Activated CD4-positive, alpha-beta memory T cell treated with anti-CD3 and anti-CD28 coated beads, Interleukin-2, amount 10 ng/mL, durations not matched to agents 7 days and 5 days (primary cell): ENCODE measurements at places on chromosomes 5 and 9.

- DNase-seq, result no peak
These were observed 113.2 kb downstream of the TLE4 start for GRCh38 chr9:79684711-79685575.

- peak; percentile 66 for DNase-seq
These were observed 16.0 kb downstream of the TRMO start for GRCh38 chr9:97906236-97906831.

DNA sequence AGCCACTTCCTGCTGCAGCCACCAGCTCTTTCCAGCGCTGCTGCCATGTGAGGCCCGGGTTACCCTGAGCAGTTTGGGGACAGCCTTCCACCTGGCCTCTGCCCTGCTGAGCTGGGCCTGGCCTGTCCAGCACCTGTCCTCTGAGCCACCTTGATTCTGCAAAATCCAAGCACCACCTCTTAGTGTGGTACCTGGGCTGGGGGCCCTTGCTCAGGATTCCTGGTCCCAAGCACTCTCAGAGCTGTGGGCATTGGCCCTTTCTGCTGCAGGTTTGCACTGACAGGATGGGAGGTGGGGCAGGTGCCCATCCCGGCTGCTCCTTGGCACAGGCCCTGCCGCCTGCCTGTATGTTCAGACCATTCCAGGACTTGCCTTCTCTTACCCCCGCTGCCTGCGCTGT lies 309.2 kb upstream of the IRX4 start:
- DNase-seq, result no peak

GRCh38 chr9:134700636-134701350 lies 59.2 kb downstream of the COL5A1 start:
- no peak for DNase-seq

GRCh38 chr9:128696923-128697707 lies 5.2 kb upstream of the PKN3 start:
- no peak for DNase-seq

DNA sequence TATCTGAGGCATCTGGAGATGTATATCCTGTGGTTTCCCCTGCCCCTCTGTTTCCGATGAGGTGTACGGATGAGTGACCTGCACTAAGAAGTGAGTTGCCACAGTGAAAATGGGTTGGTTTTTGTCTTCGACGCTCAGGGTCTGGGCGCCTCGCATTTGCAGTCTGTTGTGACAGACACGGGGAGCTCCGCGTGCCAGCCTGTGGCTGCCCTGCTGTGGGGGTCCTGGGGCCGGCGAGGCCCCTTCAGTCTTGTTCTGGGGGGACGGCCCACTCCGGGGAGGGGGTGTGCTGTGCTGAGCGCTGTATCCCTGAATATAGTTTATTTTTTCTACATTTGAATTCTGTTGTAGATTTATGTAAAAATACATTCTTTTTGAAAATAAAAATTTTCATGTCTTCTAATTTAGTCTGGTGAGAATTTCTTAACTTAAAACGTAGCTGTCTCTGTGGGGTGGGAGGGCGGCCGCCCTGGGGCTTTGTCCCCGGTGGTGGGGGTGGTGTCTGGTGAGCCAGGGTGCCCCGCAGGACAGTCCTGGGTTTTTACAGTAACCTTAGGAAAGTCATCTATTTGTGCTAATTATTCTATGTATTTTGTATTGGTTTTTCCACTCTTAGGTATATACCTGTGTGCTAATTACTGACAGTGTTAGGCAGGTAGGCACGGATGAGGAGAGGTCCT lies 4.7 kb downstream of the RNU6ATAC start:
- no peak for DNase-seq

- no peak for DNase-seq
These were observed 33.8 kb upstream of the NTNG2 start for GRCh38 chr9:132127888-132128534.

GRCh38 chr5:40198736-40199135 lies 481.0 kb upstream of the PTGER4 start:
- no peak for DNase-seq

DNA sequence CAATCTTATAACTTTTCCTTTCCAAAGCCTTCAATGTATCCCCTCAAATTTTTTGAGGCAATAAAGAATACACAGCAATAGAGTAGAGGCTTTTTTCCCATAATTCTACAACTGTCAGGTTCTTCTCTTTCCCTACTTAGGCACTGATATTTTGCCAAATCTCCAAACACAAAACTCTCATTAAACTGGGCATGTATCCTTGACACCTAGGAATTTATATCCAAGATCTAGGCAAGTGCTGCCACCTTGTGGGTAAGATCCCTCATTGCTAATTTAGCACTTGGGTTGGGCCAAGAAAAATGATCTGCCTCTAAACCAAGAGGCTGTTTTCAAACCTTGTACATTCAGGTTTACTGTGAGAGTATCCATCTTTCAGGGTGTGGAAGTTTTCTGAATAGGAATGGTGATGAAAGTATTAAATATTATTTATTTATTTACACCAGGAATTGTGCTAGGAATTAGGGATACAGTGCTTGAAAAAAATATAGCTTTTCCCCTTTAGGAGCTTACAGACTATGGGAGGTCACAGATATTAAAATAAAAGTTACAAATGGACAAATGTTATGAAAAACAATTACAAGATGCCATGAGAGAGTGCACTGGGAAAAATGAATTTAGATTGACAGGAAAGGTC lies 17.6 kb downstream of the TSTD2 start:
- peak; percentile 61 for DNase-seq

DNA sequence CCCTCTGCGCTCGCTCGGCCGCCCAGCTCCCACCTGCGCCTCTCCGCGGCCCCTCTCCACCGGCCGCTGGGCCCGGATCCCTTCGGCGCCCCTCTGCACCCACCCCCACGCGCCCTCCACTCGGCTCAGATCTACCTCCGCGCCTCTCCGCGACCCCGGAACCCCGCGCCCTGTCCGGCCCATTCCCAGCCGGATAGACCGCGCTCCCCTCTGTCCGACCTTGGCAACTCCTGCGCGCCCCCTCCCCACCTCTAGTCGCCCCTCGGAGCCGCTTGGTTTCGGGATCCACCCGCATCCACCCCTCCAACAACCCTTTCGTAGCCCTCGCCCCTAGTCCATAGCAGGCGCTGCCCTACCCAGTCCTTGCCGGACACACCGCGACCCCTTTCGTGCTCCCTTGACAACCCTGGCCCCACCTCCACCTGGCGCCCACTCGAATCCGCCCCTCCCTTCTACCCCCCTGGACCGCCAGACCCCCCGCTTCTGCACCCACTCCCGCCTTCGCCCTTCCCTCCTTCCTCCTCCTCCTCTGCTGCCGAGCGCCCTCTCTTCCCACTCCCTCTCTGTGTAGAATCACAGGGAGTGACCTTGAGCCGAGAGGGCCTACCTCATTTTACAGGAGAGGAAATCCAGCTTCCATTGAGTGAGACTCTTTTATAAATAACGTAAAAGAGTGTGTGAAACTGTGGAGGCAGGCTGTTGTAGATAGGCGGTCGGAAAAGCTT lies 525 bp upstream of the AK3 start:
- no peak for DNase-seq

GRCh38 chr5:143142596-143143435 lies 260.7 kb downstream of the NR3C1 start:
- DNase-seq, result no peak

- no peak for DNase-seq
These were observed 43.6 kb upstream of the CLPTM1L start for GRCh38 chr5:1388383-1388967.

DNA sequence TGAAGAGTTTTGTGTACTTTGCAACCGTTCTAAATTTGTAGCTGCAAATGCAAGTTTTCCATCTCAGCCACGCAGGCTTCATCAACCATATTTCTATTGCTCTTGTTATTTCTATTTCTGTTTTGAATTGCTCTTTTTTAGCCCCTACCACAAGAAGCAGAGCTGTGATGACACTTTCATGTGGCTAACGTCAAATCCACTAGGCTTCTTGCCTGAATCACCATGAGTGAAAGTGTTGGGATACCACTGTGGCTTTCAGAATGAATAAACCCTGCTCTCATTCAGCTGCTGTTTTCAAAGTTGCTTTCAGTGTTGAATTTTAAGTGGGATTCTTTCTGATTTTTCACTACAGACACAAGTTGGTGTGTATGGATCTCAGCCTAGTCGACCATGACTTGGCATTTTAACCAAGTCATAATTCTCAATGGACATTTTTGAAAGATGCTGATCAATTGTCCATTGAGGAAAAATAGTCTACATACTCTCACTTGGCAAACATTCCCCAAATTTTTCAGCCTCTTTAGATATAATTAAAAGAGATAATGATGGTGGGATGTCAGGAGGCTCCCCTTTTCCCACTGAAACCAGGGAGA lies 41.0 kb upstream of the MTAP start:
- DNase-seq, result peak; percentile 27

DNA sequence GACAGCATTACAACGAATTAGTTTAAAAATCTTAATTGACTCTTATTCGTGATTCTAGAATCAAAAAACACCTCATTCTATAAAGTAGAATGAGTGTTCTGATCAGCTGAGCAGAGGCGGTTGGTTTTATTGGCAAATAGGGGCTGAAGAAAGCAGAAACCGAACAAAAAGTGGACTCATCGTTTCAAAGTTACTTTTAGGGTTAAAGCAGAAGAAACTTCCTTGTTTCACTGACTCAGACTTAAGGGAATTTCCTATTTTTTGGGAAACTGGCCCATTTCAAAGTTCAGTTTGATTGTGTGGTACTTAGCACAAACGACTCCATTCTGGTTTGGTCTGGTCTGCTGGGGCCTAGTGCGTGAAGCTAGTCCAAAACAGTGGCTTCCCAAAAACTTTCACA lies 862 bp upstream of the NDUFB6 start:
- no peak for DNase-seq

GRCh38 chr5:139287890-139288635 lies 5.5 kb upstream of the MATR3 start:
- DNase-seq, result no peak

DNA sequence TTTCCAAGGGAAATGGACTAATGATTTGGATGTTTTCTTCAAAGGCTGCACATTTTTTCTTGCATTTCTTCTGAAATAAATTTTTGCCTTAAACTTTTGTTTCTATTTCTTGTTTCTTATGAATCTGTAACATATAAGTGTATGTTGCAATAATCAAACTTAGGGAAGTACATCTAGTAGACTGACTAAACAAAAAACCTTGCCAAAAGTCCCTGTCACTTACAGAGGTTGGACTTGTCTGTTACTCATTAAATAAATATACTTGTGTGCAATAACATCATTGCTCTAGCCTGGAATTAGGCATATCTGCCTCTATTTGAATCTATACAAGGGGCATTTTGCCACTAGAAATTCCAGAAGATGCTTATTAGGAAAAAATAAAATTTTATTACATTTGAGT lies 56.6 kb downstream of the C6 start:
- DNase-seq, result no peak

DNA sequence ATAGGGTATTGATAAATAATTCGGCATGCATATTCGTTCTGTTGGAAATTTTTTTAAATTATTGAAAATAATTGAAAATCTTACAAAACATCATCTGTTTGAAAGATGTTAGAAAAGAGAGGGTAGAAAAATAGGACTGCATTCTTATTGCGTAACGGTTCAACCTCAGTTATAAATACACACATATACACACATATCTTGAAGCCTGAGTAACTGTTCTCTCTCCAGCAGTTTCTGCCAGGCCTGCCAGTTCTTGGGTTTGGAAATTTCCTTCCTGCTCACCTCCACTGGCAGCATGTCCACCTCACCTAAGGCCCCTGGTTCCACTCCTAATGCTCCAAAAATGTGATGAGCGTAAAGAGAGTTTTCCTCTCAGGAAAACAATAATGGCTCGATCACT lies 9.1 kb downstream of the SPATA31E1 start:
- DNase-seq, result no peak

GRCh38 chr5:86977190-86977589 lies 290.5 kb upstream of the RASA1 start:
- DNase-seq, result no peak

- no peak for DNase-seq
These were observed 8.5 kb upstream of the EGFLAM start for GRCh38 chr5:38249812-38250211.

GRCh38 chr5:36417668-36418067 lies 116.0 kb upstream of the RANBP3L start:
- no peak for DNase-seq

GRCh38 chr5:17426104-17426749 lies 71.8 kb upstream of the TAF11L2 start:
- DNase-seq, result no peak

DNA sequence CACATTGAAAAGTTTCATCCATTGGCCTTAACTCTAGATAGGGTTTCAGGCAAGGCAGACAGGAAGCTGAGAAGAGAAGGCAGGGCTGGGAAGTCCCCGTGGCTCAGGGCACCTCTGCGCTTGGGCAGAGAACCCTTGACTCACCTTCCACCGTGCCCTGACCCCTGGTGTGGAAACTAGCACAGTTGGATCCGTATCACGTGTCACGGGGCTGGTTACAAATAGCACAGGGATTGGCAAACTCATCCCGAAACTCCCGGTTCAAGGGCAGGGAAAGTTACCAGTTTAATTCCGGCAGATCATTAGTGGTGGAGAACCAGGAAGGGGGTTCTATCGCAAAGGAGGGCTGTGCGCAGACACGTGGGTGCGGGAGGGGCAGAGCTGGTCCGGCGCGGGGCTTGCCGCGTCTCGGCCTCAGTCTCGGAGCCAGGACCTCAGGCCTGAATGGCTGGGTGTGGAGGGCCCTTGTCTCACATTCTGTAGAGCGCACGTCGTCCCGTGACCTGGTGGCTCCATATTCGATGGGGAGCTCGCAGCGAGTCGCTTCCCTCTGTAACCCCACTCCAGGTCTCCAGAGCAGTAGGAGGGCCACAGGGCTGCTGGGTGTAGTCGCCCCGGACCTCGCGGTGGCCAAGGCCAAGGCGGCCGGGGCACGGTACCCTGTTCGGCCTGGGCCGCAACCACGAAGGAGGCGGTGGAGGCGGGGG lies 771 bp upstream of the TMEM171 start:
- DNase-seq, result no peak

GRCh38 chr5:159906463-159906862 lies 9.8 kb upstream of the ADRA1B start:
- no peak for DNase-seq

GRCh38 chr9:2231101-2231500 lies 216.0 kb downstream of the SMARCA2 start:
- no peak for DNase-seq

DNA sequence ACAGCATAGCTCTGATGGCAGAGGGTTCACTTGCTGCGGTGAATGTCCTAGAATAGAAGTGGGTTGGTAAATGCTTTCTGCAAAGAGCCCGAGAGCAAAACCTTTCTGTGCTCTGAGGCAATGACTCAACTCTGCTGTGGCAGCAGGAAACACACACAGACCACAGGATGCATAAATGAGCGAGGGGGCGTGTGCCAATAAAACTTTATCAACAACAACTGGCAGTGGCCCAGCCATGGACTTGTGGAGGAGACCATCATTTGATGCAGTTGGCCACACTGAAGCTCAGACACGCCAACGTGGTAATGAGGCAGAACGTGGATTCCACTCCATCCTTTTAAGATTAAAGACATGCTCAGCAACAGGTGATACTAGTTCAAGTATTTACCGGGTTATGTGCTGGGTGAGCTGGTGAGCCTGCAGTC lies 6.8 kb downstream of the MRPL36 start:
- DNase-seq, result peak; percentile 89

- DNase-seq, result no peak
These were observed 101.8 kb downstream of the MAST4 start for GRCh38 chr5:66697796-66698564.
